Omental fat pad (tissue), 4 donors: ENCODE measurements at places on chromosomes 13 and 19.

GRCh38 chr13:67854990-67855389, 624.9 kb upstream of the PCDH9 start:
- DNase-seq, result no peak

DNA sequence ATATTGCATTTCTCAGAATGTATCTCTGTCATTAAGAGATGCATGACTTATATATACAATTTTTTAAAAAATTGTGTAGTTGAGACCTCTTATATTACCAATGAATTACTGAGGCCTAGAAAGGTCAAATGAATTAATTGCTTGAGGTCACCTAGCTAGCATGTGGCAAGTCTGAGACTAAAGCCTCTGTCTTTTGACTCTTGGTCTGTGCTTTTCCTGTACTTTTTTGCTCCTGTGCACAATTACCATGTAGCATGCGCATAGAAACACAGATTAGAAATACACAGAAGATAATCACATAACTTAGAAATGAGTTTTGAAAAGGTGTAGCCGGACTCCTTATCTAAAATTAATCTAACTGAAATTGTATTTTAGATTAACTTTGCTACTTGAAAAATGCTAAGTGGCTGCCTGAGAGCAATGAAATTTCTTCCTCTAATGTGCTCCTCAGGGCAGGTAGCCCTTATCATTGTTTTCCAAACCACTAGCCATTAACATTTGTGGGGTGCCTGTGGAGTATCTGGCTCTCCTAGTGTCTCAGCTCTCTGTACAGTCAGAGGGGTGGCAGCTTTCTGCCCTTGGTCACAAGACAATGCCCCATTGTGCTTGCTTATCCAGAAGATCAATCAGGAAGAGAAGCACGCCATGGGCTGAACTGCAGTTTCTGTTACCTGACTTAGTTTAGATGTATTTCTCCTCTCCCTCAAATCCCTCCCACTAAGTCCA, 119.6 kb downstream of the RFC3 start:
- DNase-seq, result no peak

DNA sequence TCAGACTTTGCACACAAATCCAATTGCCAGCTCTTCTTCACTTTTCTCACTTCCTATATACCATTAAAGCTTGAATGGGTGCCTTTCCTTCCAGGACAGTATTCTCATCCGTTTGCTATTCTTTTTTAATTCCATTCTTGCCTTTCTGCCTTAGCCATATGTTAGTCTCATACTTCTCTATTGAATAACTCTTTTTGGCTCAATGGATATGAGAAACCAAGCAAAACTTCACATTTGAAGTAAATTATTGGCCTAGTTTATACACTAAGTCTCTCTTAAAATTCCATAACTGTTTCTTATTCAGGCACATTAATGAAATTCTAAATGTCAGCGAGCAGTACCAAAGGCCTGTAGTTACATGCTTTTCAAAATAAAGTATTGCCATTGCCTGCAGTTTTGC, 129.6 kb upstream of the FRY start:
- DNase-seq, result no peak

GRCh38 chr13:30755678-30756077, 20.3 kb downstream of the ALOX5AP start:
- no peak for DNase-seq

DNA sequence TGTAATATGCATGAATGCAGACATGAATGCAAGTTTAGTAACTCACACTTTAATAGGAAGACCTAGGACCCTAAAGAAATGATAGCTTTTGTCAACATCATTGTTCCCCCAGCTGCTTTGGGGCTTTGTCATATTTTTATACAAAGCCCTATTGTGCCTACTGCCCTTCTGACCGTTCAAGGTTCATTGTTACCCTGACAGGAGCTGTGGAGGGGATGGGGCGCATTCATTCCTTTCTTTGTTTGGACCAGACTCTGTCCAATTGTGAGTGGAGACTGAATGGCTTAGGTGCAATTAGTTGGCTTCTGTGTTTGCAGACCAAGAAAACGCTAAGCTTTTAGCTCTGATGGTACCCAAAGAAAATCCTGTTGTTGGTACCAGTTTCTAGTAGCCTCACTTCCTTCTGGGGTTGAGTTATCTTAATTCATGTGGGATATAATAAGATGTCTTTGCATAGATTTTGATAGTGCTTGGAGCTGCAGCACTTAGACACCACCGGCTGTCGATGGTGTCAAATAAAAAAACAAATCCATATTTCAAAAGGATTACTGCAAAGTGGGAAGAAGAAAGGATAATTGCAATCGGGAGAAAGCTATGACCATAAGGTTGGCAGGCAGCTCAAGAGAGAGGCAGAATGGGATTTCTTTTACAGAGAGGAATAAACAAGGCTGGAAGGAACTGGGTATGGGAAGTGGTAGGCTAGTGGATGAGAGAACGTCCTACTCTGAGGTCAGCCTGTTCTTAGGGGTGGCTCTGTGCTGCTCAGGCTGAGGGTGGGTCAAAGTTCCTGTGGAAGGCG, 133.9 kb upstream of the TMTC4 start:
- no peak for DNase-seq

DNA sequence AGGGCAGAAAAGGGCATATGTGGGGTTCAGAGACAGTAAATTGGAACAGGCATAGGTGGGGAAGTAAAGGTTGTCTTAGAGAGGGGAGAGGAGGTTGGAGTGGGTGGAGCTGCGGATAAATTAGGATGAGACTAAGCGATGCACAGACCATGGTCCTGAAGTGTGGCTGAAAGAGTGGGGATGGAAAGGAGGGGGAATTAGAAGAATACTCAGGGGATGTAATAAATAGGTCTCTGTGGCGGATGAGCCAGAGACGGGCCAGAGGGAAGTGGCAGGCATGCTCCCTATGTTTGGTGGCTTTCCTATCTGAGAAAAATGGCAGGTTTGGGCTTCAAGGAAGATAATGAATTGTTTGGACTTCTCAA, 123.4 kb downstream of the OLFM4 start:
- no peak for DNase-seq
